ENCODE measurements at places on chromosomes 12 and 14. TPM values are rescaled to one million over a fixed set of nuclear protein-coding genes. Genes with fewer than 3 reads are reported as not detected.

DNA sequence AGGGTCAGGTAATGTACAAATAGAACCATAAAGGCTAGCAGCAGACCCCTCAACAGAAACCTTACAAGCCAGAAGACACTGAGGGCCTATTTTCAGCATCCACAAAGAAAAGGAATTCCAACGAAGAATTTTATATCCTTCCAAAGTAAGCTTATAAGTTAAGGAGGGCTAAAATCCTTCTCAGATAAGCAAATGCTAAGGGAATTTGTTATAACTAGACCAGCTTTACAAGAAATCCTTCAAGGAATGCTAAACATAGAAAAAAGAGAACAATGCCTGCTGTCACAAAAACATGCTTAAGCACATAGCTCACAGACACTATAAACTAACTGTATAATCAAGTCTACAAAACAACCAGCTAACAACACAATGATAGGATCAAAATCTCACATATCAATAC, 130.7 kb upstream of the RPL10L start:
- H3K27me3 ChIP-seq = no peaks in the 10 kb centered on the region
- no peak overlapping the region for H3K4me3 ChIP-seq
- no peaks in the 10 kb centered on the region for H3K36me3 ChIP-seq
- no peaks in the 10 kb centered on the region for H3K4me1 ChIP-seq

- no peak overlapping the region for H3K27ac ChIP-seq
- H3K36me3 ChIP-seq = no peaks in the 10 kb centered on the region
Measured at GRCh38 chr14:49924852-49925251, 32.0 kb downstream of the ARF6 start.

- H3K27ac ChIP-seq = no peak overlapping the region
- peak overlapping the region; percentile 78 for H3K4me3 ChIP-seq
- DNase-seq = no peak
- H3K36me3 ChIP-seq = no peaks in the 10 kb centered on the region
Measured at GRCh38 chr12:98456576-98457573, 58.5 kb upstream of the TMPO start.

DNA sequence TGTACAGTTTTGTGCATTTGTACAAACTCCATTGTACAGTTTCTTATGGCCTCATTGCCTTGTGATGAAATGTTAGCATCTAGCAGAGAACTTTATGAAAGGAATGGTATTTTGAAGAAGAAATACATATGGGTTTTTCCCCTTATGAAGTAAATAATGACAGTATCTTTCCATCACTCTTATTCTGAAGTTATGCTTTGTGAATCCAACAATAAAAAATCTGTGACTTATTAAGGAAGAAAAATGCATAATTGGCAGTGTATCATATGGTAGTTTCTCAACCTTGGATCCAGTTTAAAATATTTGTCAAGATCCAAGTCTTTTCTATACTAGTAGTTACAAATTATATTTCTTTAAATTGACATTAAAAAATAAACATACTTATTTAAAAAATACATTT, 859.1 kb upstream of the FLRT2 start:
- H3K27me3 ChIP-seq = no peaks in the 10 kb centered on the region
- no peak for DNase-seq
- H3K27ac ChIP-seq = no peak overlapping the region
- H3K36me3 ChIP-seq = no peaks in the 10 kb centered on the region
- no peak overlapping the region for H3K4me3 ChIP-seq
- no peaks in the 10 kb centered on the region for H3K4me1 ChIP-seq

- no peak for DNase-seq
- no peak overlapping the region for H3K27ac ChIP-seq
- H3K36me3 ChIP-seq = no peaks in the 10 kb centered on the region
- no peaks in the 10 kb centered on the region for H3K27me3 ChIP-seq
- H3K4me3 ChIP-seq = no peak overlapping the region
Measured at GRCh38 chr12:89768586-89769482, 60.2 kb upstream of the ATP2B1 start.

- H3K4me3 ChIP-seq = no peak overlapping the region
- H3K27me3 ChIP-seq = no peaks in the 10 kb centered on the region
- no peak for DNase-seq
Measured at GRCh38 chr12:104790296-104791125, 167.6 kb downstream of the SLC41A2 start.

Gene INSM2
- total RNA-seq = not detected

All from thoracic aorta (tissue), 2 donors.